CD4-positive, CD25-positive, alpha-beta regulatory T cell (primary cell): ENCODE measurements at places on chromosomes 1 and 21.

DNA sequence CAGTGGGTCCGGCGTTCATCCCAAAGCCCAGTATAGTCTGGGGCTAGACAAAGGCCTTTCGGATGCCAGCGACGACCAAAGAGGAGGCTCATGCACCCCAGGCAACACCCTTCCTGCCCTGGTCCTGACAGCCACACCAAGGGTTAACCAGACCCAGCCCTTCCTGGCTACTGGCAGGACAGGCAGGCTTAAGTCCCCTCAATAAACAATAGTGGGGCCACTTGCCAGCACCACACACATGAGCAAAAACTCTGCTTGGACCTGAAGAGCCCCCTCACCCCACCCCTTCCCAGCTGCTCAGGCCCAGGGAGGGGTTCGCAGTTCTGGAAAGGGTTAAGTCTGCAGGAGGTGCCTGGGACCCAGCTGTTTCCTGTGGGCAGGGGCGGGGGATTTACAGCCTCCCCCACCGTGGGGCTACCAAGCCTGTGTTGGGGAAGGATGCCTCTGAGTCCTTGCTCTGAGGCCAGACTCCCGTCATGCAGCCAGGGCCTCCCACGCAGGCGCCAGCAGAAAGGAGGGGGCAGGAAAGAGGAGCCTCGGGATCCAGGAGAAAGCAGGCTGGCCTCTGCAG is 18.2 kb downstream of the PHLDA3 start:
- DNase-seq, result peak; percentile 20

- no peak for DNase-seq
Measured at GRCh38 chr1:55362558-55362957, 147.4 kb upstream of the USP24 start.

DNA sequence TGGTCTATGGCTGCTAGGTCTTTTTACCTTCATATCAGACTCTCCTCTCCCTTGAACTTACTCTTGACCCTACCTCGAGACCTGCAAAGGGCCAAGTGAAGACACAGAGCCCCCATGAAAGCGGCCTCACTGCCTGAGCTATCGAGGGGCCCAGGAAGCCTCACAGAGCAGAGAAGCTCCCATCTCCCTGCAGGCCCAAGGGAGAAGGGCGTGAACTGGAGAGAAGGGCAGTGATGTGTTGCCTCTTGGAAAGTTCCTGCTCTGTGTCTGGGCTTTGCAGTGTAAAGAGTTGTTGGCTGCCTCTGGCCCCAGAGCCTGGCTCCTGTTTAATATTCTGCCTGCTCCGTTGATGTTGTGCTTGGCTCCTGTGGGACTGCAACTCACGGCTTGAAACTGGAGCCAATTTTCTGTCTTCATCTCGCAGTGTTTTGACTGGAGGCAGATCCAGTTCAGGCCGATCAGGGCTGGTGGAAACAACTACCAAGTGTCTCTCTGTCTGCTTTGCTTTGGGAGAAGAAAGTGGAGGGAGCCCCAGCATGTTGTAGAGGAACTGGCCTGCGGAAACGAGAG is 4.3 kb downstream of the SERTAD4 start:
- DNase-seq, result no peak

DNA sequence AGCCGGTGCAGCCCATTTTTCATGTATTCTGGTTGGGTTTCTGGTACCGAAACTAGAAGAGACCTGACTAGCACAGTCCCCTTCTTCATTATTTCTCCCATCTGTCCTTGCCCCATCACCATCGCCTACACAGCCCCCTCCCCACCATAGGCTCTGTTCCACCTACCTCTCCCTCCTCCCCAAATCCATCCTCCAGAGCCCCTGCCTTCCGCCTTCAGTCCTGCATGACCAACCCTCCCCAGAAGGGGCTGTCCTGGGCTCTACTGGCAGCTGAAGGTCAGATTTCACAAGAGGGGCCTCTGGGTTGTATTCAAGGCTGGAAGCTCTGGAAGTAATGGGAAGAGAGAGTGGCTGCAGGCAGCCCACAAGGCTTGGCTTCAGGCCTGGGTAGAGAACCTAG is 55.2 kb downstream of the SDC3 start:
- DNase-seq, result no peak

DNA sequence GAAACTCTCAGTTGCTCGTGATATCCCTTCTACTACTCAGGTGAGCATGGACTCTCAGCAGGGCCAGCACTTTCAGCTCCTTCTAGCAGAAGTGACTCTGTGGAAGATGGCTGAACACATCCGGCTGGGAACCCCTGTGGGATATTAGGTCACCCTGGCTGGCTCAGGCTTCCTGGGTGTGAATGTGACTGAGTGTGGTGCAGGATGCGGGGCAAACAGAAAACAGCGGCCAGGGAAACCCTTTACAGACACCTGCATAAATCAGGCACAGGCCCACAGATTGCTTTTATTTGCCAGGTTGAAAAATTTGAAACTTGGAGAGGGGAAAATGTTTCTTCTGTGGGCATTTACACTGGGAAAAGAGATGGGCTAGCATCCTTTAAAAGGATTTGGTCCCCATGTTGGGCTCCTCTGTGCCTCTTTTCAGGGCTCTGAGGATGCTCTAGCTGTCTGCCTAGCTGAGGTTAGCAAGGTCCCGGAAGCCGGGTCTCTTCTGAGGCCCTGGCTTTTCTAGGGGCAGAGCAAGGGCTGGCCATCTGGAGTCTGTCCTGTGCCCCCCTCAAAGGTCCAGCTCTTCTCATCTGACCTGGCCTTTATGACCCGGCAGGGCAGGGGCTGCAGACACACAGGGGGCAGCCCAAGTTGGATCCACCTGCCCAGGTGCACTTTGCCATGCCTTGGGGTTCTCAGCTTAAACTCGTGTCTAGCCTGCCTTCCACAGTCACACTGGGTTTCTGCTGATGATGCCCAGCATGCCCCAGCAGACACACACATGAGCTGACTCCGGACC is 243.0 kb downstream of the SIPA1L2 start:
- DNase-seq, result no peak

- peak; percentile 78 for DNase-seq
Measured at GRCh38 chr1:28580722-28581530, 11.1 kb upstream of the RAB42 start.

DNA sequence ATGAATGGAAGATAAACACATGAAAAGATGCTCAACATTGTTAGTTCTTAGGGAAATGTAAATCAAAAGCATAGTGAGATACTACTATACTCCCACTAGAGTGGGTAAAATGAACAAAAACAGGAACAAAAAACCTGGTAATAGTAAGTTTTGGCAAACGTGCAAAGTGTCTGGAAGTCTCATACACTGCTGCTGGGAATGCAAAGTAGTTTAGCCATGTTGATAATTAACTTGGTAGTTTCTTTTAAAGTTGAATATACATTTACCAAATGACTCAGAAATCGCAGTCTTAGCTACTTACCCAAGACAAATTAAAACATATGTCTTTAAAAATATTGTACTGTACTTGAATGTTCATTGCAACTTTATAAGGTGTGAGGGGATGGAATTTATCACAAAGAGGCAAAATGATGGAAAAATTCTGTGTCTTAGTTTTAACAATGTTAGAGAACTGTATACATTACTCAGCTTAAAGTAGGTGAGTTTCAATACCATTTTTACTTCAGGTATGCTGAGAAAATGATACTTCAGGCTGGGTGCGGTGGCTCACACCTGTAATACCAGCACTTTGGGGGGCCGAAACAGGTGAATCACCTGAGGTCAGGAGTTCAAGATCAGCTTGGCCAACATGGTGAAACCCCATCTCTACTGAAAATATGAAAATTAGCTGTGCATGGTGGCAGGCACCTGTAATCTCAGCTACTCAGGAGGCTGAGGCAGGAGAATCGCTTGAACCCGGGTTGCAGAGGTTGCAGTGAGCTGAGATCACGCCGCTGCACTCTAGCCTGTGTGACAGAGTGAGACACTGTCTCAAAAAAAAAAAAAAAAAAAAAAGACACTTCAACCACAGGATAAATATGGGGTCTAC is 102.3 kb downstream of the PDE4B start:
- no peak for DNase-seq

- DNase-seq, result no peak
Measured at GRCh38 chr1:232440325-232441035, 189.5 kb downstream of the SIPA1L2 start.

DNA sequence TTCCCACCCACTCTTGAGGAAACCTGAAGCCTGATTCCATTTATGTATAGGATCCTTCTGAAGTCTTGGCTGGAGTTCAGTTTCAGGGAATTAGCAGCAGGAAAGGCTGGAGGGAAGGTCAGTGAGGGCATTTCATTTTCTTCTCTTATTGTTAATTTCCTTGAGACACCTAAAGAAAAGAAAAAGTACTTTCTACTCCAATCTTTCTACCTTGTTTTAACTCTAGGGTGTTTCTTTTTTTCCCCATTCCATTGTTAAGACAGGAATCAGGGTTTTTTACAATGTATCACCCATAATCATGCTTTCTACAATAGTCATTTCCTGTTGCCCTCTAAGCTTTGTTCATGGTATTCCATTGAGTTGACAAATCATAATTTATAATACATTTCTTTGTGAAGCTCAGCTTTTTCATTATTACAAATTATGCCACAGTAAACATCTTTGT is 27.4 kb downstream of the SNRPE start:
- DNase-seq, result no peak

- DNase-seq, result no peak
Measured at GRCh38 chr21:34642211-34643075, 26.4 kb upstream of the CLIC6 start.
